ENCODE measurements at places on chromosomes 6 and 20. TPM values are rescaled to one million over a fixed set of nuclear protein-coding genes. Genes with fewer than 3 reads are reported as not detected.

SLC17A1 gene
- total RNA-seq: not detected

RCAN2 gene
- 157 TPM for total RNA-seq

WFDC2 gene
- 8.3 TPM for total RNA-seq

HEY2 gene
- 3.4 TPM for total RNA-seq

NT5DC1 gene
- total RNA-seq: 64.1 TPM

PRKN gene
- 31.1 TPM for total RNA-seq

SIRPA gene
- 327 TPM for total RNA-seq

ARFGEF2 gene
- total RNA-seq: 34.5 TPM

FNDC1 gene
- total RNA-seq: not detected

SYNCRIP gene
- total RNA-seq: 55.1 TPM

NUS1 gene
- total RNA-seq: 25.1 TPM
